ENCODE measurements at places on chromosomes 6 and 20. TPM values are rescaled to one million over a fixed set of nuclear protein-coding genes. Genes with fewer than 3 reads are reported as not detected.

DNA sequence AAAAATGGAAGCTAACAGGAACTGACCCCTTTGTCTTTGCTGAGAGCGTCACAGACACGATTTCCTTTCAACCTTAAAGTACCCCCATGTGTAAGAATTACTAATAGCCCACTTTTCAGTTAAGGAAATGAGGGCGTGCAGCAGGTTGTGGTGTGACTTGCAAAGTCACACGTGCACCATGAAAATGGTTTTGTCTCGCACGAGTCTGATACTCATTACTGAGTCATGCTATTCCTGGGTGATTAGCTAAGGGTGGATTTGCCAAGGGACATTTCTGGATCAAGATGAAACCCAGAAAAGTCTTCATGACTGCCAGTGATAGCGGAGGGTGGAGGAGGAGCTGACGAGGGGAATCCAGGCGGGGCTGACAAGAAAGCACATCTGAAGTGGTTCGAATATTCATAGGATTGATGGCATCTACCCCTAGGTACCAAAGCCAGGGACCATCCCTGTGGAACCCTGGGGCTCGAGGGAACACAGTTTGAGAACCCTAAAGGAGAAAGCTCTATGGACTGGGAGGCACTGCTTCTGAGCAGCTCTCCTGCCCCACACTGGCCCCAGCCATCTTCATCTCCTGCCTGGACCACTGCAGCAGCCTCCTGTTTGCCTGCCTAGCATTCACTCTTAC, 12.1 kb upstream of the NFATC2 start:
- no peaks in the 10 kb centered on the region for H3K36me3 ChIP-seq
- H3K27ac ChIP-seq = no peak overlapping the region
- no peak for DNase-seq
- H3K4me1 ChIP-seq = no peaks in the 10 kb centered on the region
- peaks cover 15% of the 10 kb centered on the region for H3K27me3 ChIP-seq

GRCh38 chr6:131258816-131259476, 123.7 kb downstream of the AKAP7 start:
- H3K27me3 ChIP-seq = no peaks in the 10 kb centered on the region
- peak; percentile 16 for DNase-seq
- H3K27ac ChIP-seq = peak overlapping the region; percentile 55

- no peak overlapping the region for H3K27ac ChIP-seq
- no peaks in the 10 kb centered on the region for H3K27me3 ChIP-seq
- DNase-seq = peak; percentile 64
- H3K36me3 ChIP-seq = no peaks in the 10 kb centered on the region
These were observed 21.7 kb downstream of the UCKL1 start for GRCh38 chr20:63934271-63935068.

GRCh38 chr6:53898026-53898795, 103.4 kb downstream of the LRRC1 start:
- no peaks in the 10 kb centered on the region for H3K36me3 ChIP-seq
- H3K4me3 ChIP-seq = no peak overlapping the region
- H3K27me3 ChIP-seq = no peaks in the 10 kb centered on the region
- H3K27ac ChIP-seq = no peak overlapping the region
- no peak for DNase-seq

DNA sequence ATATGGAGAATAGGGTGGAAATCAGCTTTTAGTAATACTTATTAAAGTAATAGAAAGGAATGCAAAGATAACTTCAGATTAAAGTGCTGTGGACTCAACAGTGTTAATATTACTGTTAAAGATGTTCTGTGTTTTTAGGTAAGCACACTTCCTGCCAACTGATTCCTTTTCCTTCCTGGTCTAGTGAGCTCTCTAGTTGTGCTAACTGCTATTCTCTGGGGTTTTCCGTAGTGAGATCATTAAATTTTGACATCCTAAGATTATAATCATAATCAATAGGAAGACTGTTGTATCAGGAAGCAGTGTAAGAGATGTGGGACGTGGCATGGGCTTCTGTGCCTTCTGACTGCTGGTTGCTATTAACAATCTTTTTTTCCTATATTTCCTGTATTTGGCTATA, 1.2 kb upstream of the TMEM217 start:
- no peak overlapping the region for H3K27ac ChIP-seq
- no peaks in the 10 kb centered on the region for H3K36me3 ChIP-seq
- no peaks in the 10 kb centered on the region for H3K4me1 ChIP-seq

Gene AKAP12
- total RNA-seq = 60.8 TPM

Gene KCNS1
- total RNA-seq = 0.03 TPM

Gene UBE2C
- 325 TPM for total RNA-seq
